MCF 10A (cell line): ENCODE measurements at places on chromosomes 2 and 18.

GRCh38 chr2:172878260-172878659 lies 142.6 kb downstream of the RAPGEF4 start:
- no peak overlapping the region for H3K4me3 ChIP-seq
- DNase-seq: no peak
- no peak overlapping the region for H3K27ac ChIP-seq
- no peaks in the 10 kb centered on the region for H3K4me1 ChIP-seq

- peaks cover 14% of the 10 kb centered on the region for H3K4me1 ChIP-seq
- peaks cover 100% of the 10 kb centered on the region for H3K36me3 ChIP-seq
- H3K27me3 ChIP-seq: no peaks in the 10 kb centered on the region
- no peak for DNase-seq
- no peak overlapping the region for H3K4me3 ChIP-seq
Measured at GRCh38 chr18:12340945-12341660, 33.1 kb downstream of the TUBB6 start.

- no peaks in the 10 kb centered on the region for H3K4me1 ChIP-seq
- no peaks in the 10 kb centered on the region for H3K36me3 ChIP-seq
- no peak for DNase-seq
Measured at GRCh38 chr18:35171315-35171987, 69.4 kb upstream of the ZNF397 start.

DNA sequence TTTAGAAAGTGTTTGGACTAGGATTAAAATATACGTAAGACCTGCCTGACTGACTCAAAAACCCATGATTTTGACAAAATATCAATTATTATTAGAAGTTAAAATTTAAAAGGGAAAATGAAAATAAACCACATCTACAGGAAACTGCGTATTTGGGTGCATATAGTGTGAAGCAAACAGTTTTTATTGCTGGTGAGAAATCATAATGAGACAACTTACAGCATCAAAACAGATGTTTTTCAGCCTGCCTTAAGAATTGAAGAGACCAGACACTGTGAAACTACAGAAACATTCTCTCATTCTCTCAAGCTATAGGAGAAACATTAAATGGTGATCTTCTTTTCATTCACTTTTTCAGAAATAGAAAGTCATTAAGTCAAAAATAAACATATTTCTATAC lies 62.9 kb downstream of the RAD51AP2 start:
- no peaks in the 10 kb centered on the region for H3K27me3 ChIP-seq
- H3K27ac ChIP-seq: no peak overlapping the region
- no peak overlapping the region for H3K4me3 ChIP-seq

DNA sequence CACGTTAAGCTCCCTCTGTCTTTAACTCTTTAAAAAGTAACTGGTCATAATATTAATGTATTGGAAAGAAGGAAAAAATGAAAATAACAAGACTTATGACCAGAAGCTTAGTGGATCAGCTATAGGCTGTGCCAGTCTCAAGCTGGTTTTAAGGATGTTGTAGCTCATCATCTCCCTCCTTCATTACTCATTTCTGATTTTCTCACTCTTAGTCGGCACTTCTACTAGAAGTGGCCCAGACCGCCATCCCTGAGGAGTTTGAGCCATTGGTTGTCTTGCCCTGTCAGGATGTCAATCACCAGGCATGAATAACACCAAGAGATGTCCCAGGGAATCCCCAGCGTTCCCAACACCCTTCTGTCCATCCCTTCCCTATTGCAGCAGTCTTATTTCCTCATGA lies 151.5 kb downstream of the ASXL3 start:
- no peak overlapping the region for H3K27ac ChIP-seq
- peaks cover 41% of the 10 kb centered on the region for H3K27me3 ChIP-seq
- no peaks in the 10 kb centered on the region for H3K4me1 ChIP-seq
- H3K4me3 ChIP-seq: no peak overlapping the region
- no peak for DNase-seq

DNA sequence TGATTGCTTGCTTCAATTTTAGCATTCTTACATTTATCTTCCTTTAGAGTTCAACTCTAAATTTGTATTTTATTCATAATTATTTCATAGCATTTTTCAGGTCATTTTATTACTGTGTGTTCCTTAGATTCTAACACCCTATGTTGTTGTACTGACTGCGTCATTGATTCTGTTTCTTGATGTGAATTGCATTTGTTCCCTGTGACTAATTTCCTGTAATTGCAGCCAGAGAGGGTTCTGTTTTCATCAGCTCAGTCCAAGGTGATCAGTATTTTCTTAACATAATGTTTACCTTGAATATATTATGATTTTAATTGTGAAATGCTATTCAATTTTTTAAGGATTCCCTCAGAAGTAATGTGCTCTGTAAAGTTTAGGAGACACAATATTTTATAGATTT lies 970.2 kb upstream of the PIK3C3 start:
- peak; percentile 88 for DNase-seq
- no peaks in the 10 kb centered on the region for H3K27me3 ChIP-seq
- H3K4me3 ChIP-seq: peak overlapping the region; percentile 16
- peaks cover 35% of the 10 kb centered on the region for H3K4me1 ChIP-seq

GRCh38 chr2:23563673-23564614 lies 179.0 kb downstream of the KLHL29 start:
- peak overlapping the region; percentile 80 for H3K27ac ChIP-seq
- peaks cover 16% of the 10 kb centered on the region for H3K4me1 ChIP-seq
- DNase-seq: peak; percentile 58
- H3K27me3 ChIP-seq: no peaks in the 10 kb centered on the region

- H3K27me3 ChIP-seq: peaks cover 20% of the 10 kb centered on the region
- H3K27ac ChIP-seq: no peak overlapping the region
Measured at GRCh38 chr2:6977113-6977741, 60.0 kb downstream of the RNF144A start.

GRCh38 chr2:176120364-176121189 lies 1.9 kb upstream of the HOXD9 start:
- H3K36me3 ChIP-seq: no peaks in the 10 kb centered on the region
- peaks cover 60% of the 10 kb centered on the region for H3K27me3 ChIP-seq

DNA sequence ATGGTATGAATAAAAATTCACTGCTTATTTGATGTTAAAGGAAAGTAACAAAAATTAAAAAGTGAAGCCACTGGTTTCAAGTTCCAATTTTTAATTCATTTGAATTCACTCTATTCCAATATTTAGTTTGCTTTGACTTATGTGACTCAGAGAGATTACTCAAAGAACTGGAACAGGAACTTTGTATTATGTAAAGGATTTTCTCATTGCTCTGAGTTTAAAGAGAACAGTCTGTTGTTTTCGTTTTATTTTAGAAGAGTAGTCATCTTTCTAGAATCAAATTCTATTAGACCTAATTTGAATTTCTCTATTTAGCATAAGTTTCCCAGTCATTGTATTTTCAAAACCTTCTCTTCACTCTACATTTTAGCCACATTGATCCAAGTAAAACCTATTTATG lies 300.1 kb upstream of the SLC8A1 start:
- no peak overlapping the region for H3K4me3 ChIP-seq
- H3K36me3 ChIP-seq: no peaks in the 10 kb centered on the region
- no peak overlapping the region for H3K27ac ChIP-seq
- no peak for DNase-seq
- no peaks in the 10 kb centered on the region for H3K4me1 ChIP-seq

DNA sequence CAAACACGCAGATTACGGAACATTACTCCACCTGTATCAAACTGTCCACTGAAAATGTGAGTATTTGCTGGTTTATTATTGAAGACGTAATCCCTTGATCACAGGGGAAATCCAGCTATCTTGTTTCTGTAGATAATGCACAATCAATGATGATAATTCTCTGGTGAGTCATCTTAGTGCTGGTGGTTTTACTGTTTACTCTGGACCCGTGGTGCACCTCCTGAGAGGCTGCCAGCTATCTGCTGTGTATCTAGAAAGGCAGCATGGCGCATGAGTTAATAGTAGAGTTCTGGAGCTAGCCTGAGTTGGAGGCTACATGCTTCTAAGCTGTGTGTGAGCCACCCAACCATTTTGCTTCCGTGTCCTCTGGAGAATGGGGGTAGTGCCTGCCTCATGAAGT lies 6.5 kb downstream of the NCAPH start:
- H3K4me3 ChIP-seq: no peak overlapping the region
- DNase-seq: peak; percentile 33
- peak overlapping the region; percentile 44 for H3K27ac ChIP-seq
- no peaks in the 10 kb centered on the region for H3K36me3 ChIP-seq
- H3K4me1 ChIP-seq: peaks cover 15% of the 10 kb centered on the region

- no peaks in the 10 kb centered on the region for H3K4me1 ChIP-seq
- no peak overlapping the region for H3K27ac ChIP-seq
- peaks cover 23% of the 10 kb centered on the region for H3K27me3 ChIP-seq
- no peak for DNase-seq
- H3K4me3 ChIP-seq: no peak overlapping the region
Measured at GRCh38 chr18:47604021-47604420, 326.4 kb downstream of the SMAD2 start.

GRCh38 chr2:158061763-158062162 lies 39.9 kb upstream of the UPP2 start:
- no peak overlapping the region for H3K4me3 ChIP-seq
- DNase-seq: no peak
- no peaks in the 10 kb centered on the region for H3K36me3 ChIP-seq
- no peaks in the 10 kb centered on the region for H3K4me1 ChIP-seq
- H3K27me3 ChIP-seq: no peaks in the 10 kb centered on the region

DNA sequence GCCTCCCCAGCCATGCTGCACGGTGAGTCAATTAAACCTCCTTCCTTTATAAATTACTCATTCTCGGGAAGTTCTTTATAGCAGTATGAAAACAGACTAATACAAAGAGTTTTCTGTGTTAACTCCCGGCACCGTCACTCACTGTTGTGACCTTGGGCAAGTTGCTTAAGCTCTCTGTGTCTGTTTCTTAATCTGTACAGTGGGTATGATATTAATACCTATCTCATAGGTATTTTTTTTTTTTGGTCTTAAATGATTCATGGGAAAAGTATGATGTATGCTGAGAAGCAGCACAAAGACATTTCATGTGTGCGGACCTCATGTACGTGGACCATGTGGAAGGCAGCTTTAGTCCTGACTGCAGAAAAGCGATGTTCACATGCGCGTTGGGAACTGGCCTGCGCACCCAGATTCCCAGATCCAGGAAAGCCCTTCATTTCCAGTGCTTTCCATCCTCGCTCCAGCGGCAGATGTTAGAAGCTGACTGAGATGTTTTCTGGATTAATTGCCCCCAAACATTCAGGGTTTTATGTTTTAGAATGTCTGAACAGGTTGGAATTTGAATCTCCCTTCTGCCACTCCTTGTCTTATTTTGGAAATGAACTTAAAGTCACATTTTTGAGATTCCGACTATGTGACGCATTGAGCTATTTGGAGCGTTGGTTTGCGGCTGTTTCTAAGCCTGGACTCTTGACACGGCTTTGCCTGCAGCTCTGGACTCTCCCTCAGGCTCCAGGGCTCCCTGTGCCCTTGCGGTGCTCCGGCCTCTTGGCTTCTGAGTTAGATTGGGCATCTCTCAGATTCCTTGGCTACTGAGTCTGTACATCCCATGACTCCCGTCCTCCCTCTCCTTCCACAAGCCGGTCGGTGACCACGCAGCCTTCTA lies 61.4 kb downstream of the SLC4A3 start:
- H3K36me3 ChIP-seq: peaks cover 6% of the 10 kb centered on the region
- peak; percentile 78 for DNase-seq
- no peaks in the 10 kb centered on the region for H3K27me3 ChIP-seq
- peak overlapping the region; percentile 89 for H3K27ac ChIP-seq

GRCh38 chr2:208638059-208638458 lies 231.5 kb downstream of the PTH2R start:
- H3K36me3 ChIP-seq: no peaks in the 10 kb centered on the region
- H3K4me1 ChIP-seq: no peaks in the 10 kb centered on the region
- H3K27ac ChIP-seq: no peak overlapping the region

GRCh38 chr2:241223211-241224017 lies 34.9 kb downstream of the ANO7 start:
- H3K4me1 ChIP-seq: peaks cover 11% of the 10 kb centered on the region
- peaks cover 43% of the 10 kb centered on the region for H3K36me3 ChIP-seq
- no peaks in the 10 kb centered on the region for H3K27me3 ChIP-seq
- H3K4me3 ChIP-seq: no peak overlapping the region

DNA sequence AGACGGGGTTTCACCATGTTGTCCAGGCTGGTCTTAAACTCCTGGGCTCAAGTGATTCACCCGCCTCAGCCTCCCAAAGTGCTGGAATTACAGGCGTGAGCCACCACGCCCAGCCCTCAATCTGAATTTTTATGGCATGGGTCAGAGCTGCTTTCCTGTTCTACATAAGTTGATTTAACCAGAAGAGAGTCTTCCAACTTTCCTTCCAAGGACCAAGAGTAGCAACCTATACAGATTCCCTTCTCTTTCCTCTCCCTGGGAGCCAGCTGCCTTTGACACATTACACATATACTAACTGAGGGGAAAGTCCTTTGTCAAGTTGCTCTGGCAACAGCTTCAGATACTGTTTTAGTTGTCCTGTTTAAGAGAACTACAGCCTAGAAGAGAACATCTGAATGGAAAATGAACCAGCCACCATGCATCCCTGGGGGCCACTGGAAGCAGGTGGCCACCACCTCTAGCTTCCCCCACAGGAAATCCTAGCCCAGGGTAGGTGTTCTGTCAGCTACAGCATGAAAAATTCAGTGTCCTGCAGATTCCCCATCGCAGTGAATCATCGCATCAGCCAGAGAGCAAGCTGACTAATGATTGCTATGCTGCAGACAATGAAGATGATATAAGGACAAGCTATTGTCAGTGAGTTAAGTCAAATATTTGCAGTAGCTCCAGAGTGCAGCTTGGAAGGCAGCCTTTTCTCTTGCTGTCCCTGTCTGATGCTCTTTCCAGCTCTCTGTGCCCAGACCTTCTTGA lies 62.9 kb downstream of the POMC start:
- H3K36me3 ChIP-seq: peaks cover 7% of the 10 kb centered on the region
- no peaks in the 10 kb centered on the region for H3K27me3 ChIP-seq
- H3K27ac ChIP-seq: no peak overlapping the region
- DNase-seq: peak; percentile 50
- no peak overlapping the region for H3K4me3 ChIP-seq

DNA sequence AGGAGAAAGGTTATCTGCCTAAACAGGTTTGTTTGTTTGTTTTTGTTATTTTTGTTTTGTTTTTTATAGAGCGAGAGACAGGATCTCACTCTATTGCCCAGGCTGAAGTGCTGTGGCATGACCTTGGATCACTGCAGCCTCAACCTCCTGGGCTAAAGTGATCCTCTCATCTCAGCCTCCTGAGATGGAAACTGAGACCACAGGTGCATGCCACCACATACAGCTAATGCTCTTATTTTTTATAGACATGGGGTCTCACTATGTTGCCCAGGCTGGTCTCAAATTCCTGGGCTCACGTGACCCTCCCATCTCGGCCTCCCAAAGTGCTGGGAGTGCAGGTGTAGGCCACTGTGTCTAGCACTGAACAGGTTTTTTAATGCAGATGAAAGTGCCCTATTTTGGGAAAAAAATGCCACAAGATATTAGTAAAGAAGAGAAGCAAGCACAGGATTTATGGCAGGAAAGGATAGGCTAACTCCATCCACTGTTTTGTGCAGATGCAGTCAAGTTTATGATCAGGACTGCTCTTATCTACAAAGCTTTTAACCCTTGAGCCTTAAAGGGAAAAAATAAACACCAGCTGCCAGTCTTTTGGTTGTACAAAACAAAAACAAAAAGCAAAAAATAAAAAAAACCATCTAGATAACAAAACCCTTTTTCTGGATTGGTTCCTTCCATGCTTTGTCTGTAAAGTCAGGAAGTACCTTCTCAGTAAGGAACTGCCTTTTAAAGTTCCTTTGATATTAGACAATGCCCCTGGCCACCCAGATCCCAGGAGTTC lies 29.4 kb downstream of the MAP4K3 start:
- no peak for DNase-seq
- no peaks in the 10 kb centered on the region for H3K27me3 ChIP-seq
- peaks cover 55% of the 10 kb centered on the region for H3K4me1 ChIP-seq
- peaks cover 5% of the 10 kb centered on the region for H3K36me3 ChIP-seq
- no peak overlapping the region for H3K27ac ChIP-seq

GRCh38 chr18:58928386-58928785 lies 63.7 kb downstream of the ZNF532 start:
- H3K27me3 ChIP-seq: no peaks in the 10 kb centered on the region
- H3K36me3 ChIP-seq: peaks cover 16% of the 10 kb centered on the region
- H3K4me3 ChIP-seq: no peak overlapping the region
- peak overlapping the region; percentile 54 for H3K27ac ChIP-seq
